Fibroblast of skin of abdomen (primary cell): ENCODE measurements at places on chromosomes 2 and 18.

DNA sequence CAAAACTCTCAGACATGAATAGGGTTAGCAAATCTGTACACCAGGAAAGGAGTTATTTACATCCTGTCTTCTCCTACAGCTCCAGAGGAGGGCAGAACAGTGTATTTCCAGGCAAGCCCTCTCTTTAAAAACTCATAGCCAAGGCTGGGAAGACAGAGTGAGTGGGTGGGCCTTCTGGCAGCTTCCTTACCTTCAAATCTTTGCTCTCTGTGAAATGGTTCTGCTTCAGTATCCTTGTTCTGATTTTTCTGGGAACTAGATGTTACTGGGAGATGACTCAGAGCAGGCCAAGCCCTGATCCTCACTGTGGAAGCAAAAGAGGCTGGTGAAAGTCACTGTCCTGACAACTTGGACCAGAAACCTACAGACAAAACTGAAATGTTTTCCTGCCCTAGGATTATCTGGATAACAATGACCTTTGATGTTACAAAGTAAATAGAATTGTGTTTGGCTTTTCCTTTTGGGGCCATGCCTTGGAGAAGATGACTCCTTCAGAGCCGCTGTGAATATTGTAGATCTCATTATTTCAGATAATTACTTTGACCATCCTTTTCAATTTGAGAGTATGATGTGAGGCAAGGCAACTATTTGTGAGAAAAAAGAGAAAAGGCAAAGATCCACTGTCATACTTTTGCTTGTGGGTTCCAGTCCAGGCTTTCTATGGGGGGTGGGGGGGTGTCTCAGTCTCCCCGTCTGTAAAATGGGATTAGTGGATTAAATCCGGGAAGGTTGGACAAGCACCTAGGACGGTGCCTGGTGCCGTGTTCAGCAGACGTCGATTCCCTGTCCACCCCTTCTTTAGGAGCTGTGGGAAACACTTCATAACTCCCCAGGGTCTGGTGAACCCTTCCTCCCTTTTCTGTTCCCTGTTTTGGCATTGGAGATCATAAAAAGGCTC lies 644 bp upstream of the QPCT start:
- DNase-seq: peak; percentile 75

DNA sequence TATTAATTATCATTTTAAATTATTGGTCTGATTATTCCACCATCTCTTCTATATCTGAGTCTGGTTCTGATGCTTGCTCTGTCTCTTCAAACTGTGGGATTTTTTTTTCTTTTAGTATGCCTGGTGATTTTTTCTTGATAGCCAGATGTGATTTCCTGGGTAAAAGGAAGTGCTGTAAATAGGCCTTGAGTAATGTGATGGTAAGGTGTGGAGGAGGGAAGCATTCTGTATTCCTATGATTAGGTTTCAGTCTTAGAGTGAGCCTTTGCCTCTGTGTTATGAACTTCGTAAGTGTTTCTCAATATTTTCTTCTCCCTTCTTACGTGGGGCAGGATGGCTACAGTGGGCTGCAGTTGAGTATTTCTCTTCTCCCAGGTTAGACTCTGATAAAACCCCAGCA lies 103.0 kb downstream of the EHBP1 start:
- DNase-seq: no peak

GRCh38 chr18:56835331-56835730 lies 184.2 kb downstream of the WDR7 start:
- DNase-seq: peak; percentile 26

DNA sequence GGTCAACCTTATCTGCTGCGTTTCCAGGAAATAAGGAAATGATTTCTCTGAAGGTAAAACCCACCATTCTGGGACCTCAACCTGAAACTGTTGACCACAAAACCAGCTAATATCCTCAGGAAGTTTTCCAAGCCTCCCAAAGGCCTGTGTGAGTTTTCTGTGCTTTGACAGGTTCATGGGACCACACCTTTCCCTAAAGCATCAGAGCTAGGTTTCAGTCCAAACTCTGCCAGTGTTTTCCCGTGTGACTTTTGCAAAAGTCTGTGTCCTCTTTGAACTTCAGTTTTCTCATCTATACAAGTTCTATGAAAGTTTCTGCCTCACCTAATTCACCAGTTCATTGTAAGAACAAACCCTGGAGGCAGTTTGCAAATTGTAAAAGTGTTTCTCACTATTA lies 39.8 kb downstream of the VSNL1 start:
- DNase-seq: no peak

- DNase-seq: peak; percentile 92
Observed at GRCh38 chr18:23231340-23232021, 96.2 kb downstream of the CABLES1 start.
